ENCODE measurements at places on chromosomes 5 and 9.

DNA sequence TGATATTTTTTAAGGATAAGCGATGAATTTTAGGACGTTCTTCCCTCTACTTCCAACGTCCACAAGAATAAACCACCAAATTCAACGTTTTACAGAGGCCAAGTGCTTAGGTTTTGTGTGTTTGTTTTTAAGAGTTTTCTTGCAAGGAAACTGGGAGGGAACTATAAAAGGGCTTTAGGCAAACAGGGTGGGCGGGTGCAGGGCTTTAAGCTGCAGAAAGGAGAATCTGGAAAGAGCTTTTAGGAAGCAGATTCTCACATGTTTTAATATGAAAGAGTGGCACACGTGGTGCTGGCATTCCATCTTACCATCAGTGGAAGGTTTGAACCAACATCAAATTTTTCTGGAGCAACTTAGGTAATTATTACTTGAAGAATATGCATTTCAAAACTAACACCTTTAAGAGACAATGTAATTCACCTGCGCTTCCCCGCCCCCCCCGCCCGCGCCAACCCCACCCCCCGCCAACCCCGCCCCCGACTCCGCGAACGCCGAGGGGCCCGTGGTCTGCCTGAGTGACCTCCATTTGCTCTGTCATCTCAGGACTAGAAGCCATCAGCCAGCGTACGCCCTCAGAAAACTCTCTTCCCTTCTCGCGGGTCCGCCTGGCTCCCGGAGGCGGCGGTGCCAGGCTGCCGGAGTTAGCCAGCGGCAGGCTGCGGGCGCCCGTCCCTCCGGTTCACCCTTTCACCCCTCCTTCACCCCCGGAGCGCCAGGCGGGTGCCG, 911 bp upstream of the PIK3R1 start:
- no peak for DNase-seq

GRCh38 chr5:132800545-132800944, 12.6 kb upstream of the SOWAHA start:
- no peak for DNase-seq

DNA sequence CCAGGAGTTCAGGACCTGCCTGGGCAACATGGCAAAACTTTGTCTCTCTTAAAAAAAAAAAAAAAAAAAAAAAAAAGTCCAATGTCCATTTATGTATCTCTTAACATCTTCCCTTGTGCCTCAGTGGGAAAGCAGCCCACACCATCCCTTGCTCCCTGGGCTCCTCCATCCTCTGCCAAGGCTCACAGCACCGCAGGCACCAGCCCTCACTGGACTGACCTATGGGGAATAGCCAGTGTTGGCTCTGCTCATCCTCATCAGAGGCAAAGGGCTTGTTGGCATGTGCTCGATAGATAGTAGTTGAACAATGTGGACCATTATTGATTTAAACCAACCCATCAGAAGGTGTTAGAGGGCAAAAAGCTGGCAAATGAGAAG, 61.8 kb upstream of the LRRTM2 start:
- DNase-seq = no peak

DNA sequence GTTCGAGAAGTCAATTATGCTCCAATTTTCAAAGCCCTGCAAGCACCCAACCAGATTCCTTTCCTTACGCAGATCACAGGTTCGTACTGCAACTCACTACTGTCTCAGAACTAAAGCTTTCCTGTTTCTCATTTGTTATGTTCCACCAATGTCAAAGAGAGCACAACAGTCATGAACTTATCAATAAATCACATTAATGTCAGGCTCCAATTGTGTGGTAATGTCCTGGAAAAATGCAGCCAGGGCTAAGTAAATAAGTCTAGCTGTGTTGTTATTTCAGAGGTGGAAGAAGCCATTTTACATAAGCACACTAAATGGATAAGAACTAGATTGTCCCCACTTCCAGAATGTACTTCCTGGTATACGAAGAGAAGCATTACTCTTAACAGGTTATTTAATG, 488.6 kb upstream of the PTGER4 start:
- DNase-seq = no peak

DNA sequence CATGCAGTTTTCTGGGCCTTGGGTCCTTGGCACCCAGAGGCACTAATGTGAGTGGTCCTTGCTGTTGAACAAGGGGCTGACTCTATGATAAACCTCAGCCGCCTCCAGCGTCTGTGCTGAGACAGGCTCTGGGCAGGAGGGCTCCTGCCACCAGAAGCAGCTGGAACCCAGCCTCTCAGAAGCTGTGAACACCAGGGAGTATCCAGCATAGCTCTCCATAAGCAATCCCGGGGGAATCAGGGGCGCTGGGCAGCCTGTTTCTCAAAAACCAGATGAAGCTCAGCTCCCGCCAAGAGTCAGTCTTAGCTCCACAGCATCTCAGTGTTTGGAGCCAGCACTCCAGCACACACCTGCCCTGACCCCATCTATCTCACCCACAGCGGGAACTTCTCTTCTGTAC, 170.2 kb downstream of the HSPA4 start:
- DNase-seq = no peak

- DNase-seq = no peak
Observed at GRCh38 chr9:114120192-114121014, 21.3 kb upstream of the KIF12 start.

- no peak for DNase-seq
Observed at GRCh38 chr9:124149992-124150391, 107.8 kb upstream of the NEK6 start.

- DNase-seq = no peak
Observed at GRCh38 chr5:180250329-180250728, 41.3 kb upstream of the RASGEF1C start.

DNA sequence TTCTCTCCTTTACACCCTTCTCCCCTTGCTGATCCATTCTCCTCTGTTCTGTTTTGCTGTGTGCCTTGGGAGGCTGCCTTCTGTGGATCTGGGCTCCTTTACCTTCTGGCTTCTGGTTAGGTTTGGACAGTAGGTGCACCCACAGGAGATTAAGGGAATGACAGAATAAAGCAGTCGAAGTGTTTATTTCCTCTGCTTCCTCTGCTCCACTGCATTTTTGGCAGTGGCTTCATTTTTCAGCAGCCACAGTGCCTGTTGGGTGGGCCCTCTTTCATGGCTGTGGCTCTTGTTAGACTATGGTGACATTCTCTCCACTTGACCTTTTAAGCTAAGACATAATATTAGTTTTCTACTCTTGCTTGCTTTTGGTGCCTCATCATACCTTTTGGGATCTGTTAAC, 144.1 kb downstream of the CCDC171 start:
- DNase-seq = no peak

DNA sequence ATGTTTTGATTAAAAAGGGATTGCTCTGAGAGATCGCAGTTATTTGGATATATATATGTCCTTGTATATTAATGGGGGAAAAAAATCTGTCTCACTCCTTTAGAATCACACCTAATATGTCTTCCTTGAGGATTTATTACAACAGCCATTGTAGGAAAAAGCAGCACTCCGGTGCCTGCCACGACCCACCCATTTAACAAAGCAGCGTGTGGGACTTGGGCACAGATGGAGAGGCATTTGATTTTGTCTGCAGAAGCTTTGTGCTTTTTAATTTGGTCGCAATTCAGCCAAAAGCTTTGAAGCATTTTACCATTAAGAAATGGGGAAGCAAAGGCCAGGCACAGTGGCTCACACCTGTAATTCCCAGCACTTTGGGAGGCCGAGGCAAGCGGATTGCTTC, 159.2 kb downstream of the SMARCA2 start:
- DNase-seq = no peak

GRCh38 chr9:8362250-8362649, 562.7 kb upstream of the DMAC1 start:
- no peak for DNase-seq

- DNase-seq = peak; percentile 63
Observed at GRCh38 chr5:172106511-172107356, 81.3 kb downstream of the STK10 start.
